Stimulated activated CD8-positive, alpha-beta memory T cell treated with anti-CD3 and anti-CD28 coated beads, Interleukin-15, amount 100 ng/mL, for 48 hours (primary cell): ENCODE measurements at places on chromosomes 3 and 15.

DNA sequence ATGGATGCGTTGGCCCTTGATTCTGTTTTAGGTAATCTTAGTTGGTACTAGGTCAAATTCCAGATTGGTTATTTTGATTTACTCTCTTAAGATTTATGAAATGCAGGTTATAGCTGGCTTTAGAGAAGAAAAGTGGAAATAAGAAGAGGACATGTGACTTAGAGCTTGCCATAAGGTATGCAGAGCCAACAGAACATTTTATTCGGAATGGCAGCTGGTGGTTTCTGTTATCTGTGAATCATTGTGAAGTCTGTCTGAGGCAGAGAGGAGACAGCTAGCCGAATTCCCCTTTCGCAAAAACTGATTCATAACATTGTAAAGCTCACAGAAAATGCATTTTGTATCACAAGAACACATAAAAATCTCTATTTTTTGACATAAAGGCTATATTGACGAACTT, 82.1 kb downstream of the FILIP1L start:
- no peak for DNase-seq

DNA sequence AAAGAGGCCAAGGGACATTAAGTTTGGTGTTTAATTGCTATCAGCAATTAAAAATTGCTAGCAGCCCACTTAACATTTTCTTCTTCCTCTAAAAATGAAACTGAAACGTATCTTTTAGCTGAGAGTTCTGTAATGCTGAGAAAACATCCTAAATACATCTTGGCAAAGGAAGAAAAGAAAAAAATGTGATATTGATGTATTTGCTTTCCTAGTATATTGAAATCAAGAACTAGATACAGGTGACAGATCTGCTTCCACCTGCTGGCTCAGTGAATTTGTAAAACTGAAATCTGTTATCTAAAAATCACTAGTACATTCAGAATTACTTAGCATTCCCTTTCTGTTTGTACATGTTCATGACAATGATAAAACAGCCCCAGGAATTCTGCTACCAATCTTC, 283.2 kb downstream of the ZBTB20 start:
- DNase-seq: no peak

DNA sequence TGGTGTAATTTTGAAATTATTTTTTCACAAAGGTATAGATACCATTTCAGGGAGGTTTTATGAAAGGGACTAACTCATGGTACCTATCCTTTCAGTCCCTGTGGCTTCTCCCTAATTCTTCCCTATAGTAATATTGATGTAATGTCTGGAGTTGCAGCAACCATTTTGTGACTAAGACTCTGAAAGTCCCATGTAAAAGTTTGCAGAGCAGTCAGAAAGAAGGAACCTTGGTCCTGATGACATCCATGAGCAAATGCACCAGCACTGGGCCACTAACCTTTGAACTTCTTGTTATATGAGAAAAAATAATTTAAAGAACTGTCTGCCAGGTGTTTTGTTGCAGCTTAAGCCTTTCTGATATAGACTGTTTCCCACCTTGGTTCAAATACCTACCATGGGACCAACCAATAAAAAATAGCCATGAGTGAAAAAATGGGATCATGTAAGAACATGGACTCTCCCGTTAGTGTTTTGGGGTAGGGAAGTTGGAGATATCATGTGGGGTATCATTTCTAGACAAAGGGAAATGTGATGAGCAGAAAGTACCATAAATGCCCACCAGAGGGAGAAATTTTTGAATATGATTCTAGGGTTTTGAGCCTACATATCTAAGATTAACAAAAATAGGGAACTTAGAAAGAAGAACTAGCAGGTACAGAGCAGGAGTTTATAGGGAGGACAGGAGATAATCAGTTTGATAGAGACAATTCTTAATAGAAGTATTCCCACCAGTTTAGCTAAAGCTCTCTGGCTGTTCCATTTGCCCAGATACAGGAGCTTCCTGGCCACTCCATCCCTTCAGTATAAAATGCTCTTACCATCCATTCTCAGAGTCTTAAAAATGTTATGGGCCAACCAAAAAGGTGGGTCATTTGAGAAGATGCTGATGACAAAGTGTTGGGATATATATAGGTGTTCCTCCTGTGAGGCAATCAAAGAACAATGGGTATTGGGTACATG, 3.4 kb upstream of the CPOX start:
- DNase-seq: no peak

DNA sequence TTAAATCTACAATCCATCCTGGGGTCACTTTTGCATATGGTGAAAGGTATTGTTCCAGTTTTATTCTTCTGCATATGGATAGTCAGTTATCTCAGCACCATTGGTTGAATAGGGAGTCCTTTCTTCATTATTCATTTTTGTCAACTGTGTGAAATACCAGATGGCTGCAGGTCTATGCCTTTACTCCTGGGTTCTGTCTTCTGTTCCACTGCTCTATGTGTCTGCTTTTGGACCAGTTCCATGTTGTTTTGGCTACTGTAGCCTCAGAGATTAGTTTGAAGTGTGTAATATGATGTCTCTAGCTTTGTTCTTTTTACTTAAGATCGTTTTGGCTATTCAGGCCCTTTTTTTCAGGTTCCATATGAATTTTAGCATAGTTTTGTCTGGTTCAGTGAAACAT, 795.8 kb downstream of the OTOL1 start:
- DNase-seq: no peak

- DNase-seq: no peak
Observed at GRCh38 chr3:176106380-176106779, 1090.9 kb downstream of the TBL1XR1 start.
